Activated CD4-positive, alpha-beta T cell treated with anti-CD3 and anti-CD28 coated beads for 24 hours (primary cell): ENCODE measurements at places on chromosomes 1 and 21.
A peak's percentile ranks its signal among the peaks of the same experiment; 100 is the strongest.

DNA sequence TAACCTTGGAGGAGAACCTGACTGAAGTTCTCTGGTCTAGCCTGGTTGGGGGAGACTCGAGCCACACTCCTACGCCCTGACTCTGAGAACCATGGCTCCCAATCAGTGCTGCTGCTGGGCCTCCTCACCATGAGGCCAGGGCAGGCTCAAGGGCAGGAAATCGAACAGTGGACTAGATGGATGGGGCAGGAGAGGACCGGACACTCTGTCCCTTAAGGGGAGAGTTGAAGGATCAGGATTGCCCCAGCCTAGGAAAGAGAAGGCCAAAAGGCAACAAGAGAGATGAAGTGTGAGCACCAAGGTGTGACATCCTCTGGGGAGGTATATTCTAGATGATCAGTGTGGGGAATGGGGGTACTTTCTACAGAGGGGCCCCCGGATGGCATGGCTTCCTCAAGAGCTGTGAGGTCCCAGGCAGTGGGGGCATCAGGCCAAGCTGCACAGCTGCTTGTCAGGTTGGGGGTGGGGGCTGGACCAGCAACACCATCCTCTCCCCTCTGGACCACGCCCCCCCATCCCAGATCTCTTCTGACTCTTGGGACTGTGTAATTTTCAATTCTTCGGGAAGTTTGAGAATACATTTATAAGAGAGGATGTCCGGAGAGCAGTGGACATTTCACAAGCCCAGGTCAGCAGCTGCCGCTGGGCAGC is 34.0 kb downstream of the MX1 start:
- no peak for DNase-seq

DNA sequence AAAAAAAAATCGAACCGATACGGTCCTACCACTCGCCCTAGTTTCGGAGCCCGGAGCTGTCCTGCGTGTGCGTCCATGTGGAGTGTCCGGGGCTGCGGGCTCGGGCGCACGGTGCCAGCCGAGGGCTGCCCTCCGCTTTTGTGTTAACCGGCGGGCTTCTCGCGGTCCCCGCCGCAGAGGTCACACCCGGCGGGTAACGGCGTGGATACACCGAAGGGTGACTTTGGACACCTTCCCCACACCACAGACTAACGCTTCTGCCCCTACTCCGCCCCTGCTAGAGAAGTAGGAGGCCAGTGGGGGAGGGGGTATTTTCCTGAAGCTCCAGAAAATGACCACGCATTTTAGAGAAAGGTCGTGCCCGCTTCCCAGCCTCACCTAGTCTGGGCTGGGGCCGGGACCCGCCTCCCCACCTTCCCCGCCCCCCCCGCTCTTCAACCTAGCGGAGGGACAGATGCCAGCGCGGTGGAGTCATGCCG is 609 bp upstream of the ATF3 start:
- DNase-seq, result no peak

DNA sequence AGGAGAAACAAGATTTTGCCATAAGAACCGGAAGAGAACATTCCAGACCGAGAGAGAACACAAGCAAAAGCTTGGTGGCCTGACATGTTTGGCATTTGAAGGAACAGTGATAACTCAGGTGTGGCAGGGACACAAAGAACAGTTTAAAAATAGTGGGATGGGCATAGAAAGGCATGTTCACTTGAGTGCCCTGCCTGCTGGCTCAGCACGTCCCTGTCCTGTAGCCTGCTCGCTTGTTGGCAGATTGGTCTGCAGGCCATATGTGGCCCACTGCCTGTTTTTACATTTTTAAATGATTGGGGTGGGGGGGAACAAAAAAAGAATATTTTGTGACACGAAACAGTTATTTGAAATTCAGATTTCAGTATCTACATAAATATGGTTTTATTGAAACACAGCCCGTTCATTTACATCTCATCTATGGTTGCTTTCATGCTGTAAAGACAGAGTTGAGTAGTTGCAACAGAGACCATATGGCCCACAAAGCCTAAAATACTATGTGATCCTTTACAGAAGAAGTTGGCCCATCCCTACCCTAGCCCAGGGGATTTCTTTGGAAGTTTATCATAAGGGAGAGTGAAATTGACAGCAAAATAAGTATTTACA is 100.7 kb downstream of the RGL1 start:
- no peak for DNase-seq

GRCh38 chr1:207752456-207752998 is 673 bp downstream of the CD46 start:
- peak; percentile 35 for DNase-seq

- DNase-seq, result no peak
These were observed 2.2 kb downstream of the VAMP4 start for GRCh38 chr1:171739656-171740055.

DNA sequence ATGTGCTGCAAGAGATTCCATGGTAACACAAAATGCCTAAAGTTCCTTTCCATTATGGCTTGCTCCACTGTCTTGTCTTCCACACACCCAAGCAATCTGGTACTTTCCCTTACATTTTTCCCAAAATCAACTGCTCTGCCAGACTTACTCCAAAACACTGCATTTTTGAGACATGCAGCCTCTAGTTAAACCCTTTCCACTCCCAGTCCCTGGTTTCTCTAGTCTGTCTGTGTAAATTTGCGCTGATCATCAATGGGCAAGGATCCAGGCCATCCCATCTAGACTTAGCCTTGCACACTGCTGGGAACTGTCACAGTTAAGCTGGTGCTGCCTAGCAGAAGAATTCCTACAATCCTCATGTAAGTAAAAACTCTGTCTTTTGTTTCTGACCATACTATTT is 47.8 kb downstream of the DAB1 start:
- DNase-seq, result no peak

DNA sequence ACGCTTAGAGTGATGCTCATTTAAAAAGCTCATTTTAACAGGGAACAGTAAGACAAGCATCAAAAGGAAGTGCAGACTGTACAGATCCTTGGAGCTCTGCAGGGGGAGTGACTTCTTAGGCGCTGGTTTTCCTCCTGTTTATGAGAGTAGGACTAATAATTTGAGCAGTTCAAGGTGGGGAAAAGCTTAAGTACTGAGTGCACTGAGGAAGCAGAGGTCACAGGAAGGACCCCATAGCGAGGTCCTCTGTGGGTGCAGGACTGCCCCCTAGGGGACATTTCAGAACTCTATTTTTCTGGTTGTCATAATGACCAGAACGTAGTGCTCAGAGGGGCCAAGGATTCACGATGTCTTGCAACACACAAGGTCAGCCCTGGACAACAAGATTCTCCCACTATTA is 112.1 kb downstream of the HLCS start:
- no peak for DNase-seq

DNA sequence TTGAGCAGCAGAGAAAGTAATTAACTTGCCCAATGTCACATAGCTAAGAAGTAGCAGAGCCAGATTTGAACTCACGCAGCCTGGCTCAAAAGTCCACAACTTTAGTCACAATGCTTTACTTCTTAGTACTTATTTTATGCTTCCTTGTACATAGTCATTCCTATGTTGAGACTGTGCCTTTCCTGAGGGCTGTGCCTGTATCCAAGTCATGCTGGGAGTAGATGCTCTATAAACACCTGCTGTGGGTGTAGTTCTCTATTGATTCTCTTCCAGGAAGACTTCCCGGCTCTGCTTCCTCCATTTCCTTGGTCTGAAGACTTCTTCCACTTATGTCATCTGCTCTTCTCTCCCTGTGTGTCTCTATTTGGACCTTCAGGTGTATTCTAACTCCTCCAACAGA is 16.6 kb downstream of the IQGAP3 start:
- no peak for DNase-seq

DNA sequence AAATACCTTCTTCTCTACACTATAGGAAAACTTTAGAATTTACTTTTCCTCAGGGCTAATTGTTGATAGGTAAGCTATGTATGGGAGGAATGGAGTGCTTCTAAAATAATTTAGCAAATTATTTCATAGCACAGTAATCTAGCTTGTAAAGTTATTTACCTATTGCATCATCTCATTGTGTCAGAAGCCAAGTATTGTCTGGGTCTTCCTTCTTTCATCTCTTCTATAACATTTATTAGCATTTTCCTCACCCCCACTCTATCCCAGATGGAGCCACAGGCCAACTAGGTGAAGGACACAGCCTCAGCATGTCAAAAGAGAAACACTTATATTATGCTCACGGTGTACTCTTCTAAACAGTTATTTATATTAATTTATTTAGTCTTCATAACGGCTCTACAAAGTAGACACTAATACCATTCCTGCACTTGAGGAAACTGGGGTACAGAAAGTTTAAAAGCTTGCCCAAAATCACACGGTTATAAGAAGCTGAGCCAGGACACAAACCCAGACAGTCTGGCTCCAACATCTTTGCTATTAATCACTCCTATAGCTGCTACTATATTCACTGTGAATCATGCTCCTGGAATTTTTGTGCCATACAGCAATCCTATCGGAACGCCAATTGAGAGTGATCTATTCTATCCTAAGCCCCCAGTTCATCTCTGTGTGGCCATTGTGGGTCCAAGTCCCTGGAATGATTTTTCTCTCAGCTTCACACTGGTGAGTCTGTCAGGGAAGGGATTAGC is 43.1 kb downstream of the OR10J5 start:
- DNase-seq, result no peak

- no peak for DNase-seq
These were observed 166.8 kb downstream of the HIVEP3 start for GRCh38 chr1:41751804-41752513.

- DNase-seq, result no peak
These were observed 160.5 kb downstream of the LRRC40 start for GRCh38 chr1:70044832-70045231.

DNA sequence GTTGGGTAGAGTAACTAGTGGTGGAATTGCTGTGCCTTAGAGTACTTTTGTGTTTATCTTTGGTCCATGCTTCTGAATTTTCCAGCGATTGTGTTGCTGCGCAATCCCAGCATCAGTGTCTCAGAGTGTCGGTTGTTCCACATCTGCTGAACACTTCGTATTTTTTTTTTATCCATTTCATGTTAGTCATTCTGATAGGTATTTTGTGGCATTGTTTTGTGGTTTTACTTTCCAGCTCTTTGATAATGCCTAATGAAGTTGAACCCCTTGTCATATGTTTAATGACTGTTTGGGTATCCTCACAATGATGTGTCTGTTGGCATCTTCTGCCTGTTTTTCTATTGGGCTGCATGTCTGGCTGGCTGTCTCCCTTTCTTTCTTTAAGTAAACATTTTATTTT is 13.6 kb downstream of the TUFT1 start:
- no peak for DNase-seq
